ENCODE measurements at places on chromosomes 11 and 22.
A peak's percentile ranks its signal among the peaks of the same experiment; 100 is the strongest.

- DNase-seq = peak; percentile 41
Observed at GRCh38 chr11:18721561-18722292, 4.3 kb downstream of the IGSF22 start.

DNA sequence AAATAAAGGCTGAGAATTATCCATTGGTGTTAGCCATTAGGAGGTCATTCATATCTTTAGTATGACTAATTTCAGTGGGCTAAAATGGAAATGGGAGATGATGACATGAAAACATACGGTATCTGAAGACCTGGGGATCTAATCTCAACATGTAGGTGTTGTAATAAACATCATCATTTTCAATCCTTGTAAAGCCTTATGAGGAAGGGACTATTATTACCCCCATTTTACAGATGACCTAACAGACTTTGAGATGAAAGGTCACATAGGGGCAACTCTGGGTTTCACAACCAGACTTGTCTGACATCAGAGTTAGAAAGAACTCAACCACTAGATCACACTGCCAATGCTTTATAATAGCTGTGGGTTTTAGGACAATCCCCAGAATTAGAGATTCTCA is 34.8 kb upstream of the TMEM135 start:
- no peak for DNase-seq

DNA sequence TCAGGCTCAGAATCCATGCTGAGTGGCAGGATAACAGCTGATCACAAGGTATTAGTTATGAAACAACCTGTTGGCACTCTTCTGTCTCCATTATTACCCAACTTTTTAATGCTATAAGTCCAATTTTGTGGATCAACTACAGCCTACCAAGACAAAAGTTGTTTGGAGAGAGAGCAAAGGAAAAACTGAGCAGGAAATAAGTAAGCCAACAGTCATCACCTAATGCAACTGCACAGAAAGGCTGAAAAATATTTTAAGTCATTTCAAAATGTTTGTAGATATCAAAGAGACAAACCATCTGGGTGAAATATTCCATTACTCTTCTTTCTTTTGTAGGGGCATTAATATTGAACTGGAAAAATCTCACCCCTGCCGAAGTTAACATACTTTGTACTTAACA is 41.6 kb downstream of the FDX1 start:
- no peak for DNase-seq

DNA sequence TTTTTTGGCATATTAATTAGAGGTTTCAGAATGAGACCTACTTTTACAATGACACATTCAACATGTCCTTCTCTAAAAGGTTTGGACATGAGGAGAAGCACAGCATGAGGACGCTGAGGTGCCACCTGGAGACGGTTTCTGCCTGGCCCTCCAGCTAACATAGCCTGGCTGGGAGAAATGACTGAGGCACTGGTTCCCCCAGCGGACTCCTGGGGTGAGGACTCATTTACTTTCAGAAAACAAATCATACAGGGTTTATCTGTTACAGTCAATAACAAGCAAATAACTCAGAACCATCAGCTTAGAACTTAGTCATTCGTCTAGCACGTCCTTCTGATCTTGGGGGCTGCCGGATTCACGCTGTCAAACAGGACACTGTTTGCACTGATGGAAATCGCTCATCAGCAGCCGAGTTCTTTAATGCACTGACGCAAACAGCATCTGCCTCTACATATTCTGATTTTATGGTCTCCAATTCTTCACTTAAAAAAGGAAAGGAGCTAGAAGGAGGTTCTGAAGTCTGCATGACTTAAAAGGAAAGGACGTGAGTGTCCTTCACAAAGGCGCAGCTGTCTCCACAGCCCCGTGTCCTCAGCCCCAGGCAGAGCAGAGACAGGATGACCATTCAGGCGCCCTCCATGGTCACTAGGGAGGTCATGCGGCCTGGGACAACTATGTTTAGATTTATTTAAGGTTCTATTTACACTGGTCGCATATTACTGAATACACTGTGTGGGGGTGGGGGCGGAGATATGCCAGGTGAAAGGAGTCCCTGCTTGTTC is 44.2 kb downstream of the CERK start:
- no peak for DNase-seq

- DNase-seq = no peak
Observed at GRCh38 chr11:129657866-129658525, 157.7 kb upstream of the TMEM45B start.

DNA sequence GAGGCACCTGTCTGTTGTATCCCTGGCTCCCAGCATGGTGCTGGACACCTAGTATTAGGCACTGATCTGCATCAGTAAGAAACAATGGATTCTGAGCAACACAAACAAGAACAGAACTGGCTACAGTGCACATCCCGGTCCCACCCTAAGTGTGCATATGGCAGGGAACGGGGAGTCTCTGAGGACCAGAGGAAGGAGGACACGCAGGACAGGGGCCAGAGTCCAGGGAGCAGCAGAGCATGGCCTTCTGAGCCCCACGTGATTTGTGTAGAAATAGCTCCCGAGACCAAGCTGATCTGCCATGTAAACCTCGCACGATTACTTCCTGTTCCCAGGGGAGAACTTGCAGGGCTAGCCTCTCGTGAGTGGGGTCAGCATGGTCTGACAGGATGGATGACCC is 12.7 kb upstream of the SNX32 start:
- DNase-seq = no peak
